ENCODE measurements at places on chromosomes 5 and 9.

DNA sequence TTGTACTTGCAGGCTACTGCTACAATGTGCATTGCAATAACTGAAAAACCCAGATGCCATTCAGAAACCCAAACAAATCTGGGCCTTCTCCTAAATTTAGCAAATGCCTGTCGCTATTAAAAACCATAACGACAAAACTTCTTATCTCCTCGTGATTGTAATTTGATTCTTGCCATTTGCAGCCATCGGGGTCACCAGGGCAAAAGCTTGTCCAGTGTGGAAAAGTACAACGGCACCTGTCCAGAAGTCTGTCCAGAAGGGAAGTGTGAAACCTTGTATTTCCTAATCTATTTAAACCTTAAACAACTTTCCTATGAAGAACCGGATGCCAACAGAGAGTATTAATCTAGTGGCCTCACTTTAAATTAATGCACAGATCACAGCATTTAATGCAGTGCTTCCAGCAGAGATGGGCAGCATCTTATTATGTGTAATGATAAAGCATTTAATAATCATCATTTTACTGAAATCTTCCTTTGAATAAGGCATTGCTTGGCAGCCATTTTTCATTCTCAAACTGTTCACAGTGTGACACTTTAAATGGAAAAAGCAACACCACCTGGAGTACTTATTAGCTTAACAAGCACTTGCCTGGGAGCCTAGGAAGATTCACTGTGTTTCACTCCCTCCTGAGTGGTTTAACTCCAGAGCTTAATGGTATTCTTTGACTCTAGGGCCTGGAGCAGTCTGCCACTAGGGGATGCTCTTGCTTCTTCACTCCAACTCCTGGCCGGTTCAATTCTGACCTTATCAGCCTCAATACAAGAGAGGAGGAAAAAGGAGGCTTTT is 4.9 kb upstream of the C7 start:
- DNase-seq: peak; percentile 31

DNA sequence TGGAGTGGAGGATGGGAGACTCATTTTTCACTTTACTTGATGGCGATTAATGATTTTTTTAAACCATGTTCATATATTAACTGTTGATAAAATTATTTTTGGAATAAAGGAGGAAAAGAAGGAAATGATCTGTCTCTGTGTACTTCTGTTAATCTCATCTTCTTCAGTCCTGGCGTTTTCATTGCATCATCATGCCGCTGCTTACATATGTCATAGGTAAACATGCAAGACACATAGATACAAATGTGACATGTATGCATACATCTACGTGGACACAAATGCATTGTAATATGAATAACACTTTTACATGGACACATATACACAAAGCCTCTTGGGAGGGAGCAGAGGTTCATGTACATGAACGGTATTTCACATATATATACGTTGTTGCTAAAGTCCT is 10.0 kb downstream of the TMEM174 start:
- DNase-seq: no peak

DNA sequence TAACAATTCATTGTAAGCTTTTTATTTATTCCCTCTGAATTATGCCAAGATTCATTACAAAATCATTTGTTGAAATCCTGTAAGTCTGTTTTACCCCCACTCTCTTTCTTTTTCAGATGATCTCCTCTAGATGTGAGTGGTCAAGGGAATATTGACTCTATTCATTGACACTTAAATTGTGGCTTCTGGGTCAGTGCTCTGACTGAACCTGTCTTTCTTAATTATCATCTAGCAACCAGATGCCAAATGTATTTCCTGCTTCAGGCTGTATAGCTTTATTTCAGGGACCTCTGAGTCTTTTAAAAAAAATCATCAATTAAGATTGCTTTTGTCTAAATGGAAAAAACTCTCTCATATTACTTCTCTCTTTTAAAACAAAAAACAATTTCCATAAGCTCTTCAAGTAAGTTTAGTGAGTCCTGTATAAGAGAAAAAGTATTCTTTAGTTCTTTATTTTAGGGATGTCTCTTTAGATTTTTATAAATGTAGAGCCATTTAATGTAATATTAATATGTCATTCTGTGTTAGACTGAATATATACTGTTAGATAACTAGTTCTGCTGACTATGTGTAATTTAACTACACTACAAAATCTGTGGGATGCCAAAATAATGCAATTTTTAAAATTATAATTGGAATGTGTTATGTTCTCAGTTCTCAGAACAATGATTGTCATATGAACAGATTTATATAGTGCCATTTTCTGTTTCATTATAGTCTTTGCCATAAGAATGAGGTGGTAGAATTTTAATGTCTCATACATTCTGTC is 645.8 kb upstream of the EDIL3 start:
- DNase-seq: no peak

DNA sequence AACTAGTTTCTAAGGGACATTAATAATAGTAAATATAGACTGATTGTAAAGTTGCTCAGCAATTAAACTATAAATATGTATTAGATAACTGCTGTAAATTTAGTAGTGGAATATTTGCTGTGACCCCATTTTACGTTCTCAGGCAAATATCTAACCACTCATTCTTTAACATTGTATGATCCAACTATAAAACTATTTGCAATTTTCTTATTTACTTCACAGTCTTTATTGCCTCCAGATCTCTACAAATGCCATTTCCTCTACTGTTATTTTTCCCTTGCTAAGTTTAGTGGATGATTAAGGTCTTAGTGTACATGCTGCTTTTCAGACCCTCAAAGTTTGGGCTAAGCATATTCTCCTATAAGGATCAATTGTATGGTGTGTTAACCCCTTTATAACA is 526.2 kb upstream of the ST8SIA4 start:
- peak; percentile 83 for DNase-seq

DNA sequence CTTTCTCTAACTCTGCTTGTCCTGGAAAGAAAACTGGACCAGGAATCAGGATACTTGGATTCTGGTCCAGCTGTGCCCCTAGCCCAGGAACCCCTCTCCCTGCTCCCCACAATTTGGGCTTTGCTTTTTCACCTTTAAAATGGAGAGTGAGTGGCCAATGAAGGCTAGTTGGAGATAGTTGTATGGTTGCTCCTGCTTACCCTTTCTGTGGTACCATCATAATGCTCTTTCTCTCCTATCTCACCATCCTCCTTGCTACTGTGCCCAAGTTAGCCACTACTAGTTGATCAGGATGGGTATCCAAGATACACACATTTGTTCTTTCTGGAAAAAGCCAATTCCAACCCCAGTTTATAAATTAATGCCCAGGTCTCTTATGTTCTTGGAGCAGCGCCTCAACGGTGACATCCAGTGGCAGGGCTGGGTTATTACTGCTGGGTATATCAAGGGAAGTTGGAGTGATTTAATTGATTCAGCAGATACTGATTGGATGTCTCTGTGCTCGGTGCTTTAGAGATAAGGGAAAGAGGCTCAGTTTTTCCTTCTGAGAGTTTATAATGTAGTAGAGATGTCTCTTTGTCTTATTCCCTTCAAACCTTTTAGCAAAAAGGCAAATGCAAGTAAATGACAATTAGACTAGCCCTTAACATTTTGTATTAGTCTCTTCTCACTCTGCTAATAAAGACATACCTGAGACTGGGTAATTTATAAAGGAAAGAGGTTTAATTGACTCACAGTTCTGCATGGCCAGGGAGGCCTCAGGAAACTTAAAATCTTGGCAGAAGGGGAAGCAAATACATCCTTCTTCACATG is 38.5 kb downstream of the FAXDC2 start:
- peak; percentile 62 for DNase-seq

DNA sequence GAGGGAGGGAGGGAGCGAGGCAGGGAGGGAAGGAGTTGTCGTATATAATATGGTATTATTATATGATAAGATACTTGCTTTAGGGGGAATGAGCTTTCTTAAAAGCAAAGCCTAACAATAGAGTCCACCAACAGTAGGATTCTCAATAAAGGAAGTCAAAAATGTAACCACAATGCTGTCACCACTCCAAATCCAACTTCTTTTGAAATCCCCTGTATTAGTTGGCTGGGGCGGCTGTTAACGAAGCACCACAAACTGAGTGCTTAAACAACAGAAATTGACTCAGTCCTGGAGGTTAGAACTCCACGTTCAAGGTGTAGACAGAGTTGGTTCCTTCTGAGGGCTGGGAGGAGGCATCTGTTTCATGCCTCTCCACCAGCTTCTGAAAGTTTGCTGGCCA is 23.1 kb downstream of the GAS1 start:
- DNase-seq: peak; percentile 67

DNA sequence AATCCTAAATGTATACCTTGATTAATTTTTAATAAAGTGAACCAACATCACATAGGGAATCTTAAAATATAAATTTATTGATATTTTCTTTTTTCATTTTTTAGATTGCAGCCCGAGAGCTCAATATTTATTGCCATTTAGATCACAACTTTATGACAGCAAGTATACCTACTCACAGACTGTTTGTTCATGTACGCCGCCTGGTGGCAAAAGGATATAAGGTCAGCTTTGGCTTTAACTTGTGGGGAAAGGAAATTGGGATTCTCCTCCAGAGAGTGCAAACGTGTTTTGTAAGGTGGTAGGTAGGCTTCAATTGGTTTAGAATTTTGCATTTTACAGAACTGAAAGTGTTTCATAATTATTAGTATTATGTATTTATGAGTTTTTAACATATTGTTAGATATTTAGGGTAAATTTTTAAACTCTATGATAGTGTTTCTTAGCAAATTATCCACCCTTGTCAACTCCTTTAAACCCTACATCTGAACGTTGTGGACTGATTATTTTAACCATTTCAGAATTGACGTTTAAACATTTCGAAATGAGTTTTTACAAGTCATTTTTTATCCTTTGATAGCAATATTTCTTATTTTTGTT is 17.5 kb upstream of the DHFR start:
- DNase-seq: peak; percentile 67

- no peak for DNase-seq
Measured at GRCh38 chr5:109574985-109575384, 114.7 kb upstream of the MAN2A1 start.

DNA sequence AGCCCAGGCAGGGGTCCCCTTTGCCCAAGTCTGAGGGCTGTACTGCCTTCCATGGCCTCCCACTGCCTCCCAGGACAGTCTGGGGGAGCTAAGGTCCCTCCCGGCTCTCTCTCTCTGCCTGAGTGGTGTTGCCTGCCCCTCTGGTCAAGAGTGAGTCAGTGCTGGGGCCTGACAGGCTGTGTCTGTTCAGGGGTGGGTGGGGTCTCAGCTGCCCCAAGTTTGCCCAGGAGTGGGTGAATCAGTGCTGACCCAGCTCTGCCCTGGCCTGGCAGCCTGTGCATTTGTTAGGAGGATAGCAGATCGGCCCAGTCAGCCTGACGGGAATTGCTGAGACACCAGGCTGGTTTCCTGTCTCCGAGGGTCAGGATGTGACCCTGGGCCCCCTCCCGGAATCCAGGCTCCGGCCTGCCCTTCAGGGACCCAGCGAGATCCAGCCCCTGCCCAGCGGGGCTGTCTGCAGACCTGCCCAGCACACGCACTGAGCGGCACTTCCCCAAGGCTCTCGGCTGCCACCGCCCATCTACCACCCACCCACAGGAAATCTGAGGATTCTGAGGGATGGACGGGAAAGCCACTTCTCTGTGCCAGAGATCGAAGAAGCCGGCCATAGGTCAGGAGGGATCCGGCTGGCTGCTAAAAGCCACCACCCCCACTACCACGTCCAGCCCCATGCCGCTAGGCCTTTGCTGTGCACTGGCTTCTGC is 15.9 kb downstream of the ENG start:
- peak; percentile 72 for DNase-seq

DNA sequence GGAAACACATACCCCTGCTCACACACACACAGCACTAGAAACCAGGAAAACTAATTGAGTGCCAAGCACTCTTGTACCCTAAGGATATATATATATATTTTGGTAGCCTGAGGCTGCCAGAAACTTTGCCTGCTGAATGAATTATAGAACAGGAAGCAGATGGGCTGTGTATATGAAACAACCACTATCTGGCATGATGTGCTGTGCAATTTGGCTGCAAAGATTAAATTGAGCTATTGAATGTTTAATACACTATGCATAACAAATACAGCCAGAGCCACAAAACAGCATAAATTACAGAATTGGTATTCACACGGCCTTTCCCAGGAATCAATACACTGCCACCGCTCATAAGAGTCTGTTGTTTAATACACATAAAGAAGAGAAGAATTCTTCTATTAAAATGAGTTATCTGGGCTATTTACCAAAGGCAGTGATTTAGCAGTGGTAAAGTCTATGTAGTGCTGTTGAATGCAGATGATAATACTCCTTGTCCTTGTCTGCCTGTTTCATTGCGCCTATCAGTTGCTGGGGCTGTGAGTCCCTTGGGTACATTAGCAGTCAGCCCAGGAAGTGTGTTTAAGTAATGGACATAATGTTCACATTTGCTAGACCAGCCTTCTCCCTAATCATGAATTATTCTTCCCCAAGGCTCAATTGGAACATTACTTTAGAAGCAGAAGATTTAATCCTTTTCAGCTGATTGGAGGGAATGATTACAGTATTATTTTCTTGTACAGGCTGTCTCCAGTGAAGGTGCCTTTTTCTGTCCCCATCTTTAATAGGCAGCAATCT is 294.3 kb downstream of the TLE1 start:
- no peak for DNase-seq

- no peak for DNase-seq
Measured at GRCh38 chr9:20580673-20581072, 41.6 kb downstream of the MLLT3 start.

DNA sequence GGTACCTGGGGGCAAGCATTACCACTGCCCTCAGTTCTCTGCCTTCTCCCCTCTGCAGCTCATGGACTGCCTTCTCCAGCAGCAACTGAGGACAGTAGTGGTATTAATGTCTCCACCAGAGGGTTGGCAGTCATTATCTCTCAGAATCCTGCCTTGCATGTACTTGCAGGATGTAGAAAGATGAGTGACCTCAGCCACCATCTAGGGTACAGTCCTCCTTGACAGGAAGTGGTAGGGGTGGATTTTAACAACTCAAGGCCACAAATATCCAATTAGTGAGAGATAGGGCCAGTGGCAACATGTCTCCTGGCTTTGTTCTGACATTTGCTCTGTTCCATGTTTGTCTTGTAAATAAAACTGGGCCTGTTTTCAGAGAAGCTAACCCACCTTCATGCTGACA is 47.2 kb downstream of the F2R start:
- DNase-seq: no peak

GRCh38 chr9:109599131-109599530 is 101.0 kb upstream of the PTPN3 start:
- no peak for DNase-seq

- DNase-seq: no peak
Measured at GRCh38 chr5:179620703-179621350, 2.6 kb downstream of the HNRNPH1 start.

- peak; percentile 85 for DNase-seq
Measured at GRCh38 chr9:696332-697323, 144.9 kb upstream of the DMRT1 start.

- DNase-seq: peak; percentile 89
Measured at GRCh38 chr5:167870055-167870454, 421.4 kb upstream of the WWC1 start.

GRCh38 chr9:27377147-27377807 is 80.3 kb upstream of the EQTN start:
- DNase-seq: no peak

DNA sequence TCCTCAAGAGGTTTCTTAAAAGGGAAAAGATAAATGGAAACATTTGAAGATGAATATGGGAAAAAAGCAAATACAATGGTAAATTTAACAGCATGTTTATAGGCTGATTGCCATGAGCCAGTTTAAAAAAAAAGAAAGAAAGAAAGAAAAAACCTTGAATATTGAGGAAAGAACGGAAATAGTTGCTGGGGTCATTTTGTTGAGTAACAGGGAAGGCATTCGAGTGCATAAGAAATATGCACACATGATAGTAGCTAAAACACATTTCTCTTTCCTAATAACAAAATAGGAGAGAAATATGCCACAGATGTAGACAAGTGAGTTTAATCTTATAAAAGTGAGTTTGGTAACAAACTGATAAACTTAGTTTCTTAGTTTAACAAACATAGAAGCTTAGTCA is 864.6 kb upstream of the ACO1 start:
- DNase-seq: no peak

GRCh38 chr5:74631081-74631953 is 9.2 kb downstream of the ENC1 start:
- peak; percentile 79 for DNase-seq
